ENCODE measurements at places on chromosomes 5 and 9.
A peak's percentile ranks its signal among the peaks of the same experiment; 100 is the strongest.

GRCh38 chr9:78707080-78707479 is 410.2 kb downstream of the PSAT1 start:
- DNase-seq, result no peak

GRCh38 chr9:16121601-16122286 is 568.9 kb downstream of the CCDC171 start:
- no peak for DNase-seq

DNA sequence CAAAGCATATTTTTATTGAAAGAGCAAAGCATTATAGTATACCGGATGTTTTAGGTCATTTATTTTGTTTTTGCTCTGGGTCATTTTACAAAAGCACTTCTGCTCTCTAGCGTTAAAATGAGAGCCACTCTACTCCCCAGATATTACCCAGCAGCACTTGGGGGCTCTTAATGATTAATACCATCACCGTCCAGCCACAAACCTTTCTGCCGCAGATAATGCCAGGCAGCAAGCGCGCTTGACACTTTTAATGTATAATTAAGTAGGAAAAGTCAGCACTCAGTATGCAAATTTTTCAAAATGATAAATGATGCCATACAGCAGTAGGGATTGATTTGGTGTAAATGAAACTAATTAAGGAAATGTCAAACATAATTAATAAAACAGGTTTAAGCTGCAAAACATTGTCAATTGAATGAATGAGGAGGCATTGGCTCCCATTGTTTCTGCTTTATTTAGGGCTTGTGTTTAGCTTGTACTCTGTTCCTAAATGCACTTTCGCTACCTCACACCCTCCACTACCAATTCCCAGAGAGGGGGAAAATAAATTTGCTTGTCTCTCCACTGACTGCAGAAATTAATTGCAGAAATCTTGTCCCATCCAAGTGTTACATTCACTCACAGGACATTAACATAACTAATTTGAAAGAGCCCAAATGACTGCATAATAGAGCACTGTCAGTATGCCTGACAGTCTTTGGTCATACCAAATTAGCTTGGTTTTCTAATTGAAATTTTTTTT is 358.8 kb upstream of the ARRDC3 start:
- DNase-seq, result no peak

GRCh38 chr5:96761618-96762017 is 46.1 kb downstream of the ERAP1 start:
- DNase-seq, result no peak

DNA sequence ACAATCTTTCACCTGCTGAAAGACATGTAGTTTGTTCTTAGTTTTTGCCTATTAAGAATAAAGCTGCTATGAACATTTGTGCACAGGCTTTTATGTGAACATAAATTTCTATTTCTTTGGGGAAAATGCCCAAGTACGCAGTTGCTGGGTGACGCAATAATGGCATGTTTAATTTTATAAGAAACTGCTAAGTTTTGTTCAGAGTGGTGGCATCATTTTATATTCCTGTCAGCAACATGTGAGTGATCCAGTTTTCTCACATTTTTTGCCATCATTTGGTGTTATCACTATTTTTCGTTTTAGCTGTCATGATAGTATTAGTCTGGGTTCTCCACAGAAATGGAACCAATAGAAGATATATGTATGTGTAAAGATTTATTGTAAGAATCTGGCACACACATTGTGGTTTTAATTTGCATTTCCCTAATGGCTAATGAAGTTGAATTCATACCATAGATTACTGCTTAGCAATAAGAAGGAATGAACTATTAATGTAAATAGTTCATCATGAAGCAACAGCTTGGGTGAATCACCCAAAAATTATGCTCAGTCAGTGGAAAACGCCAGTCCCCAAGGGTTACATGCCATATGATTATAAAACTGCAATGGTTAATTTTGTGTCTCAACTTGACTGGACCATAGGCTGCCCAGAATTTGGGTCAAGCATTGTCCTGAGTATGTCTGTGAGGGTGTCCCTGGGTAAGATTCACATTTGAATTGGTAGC is 358.6 kb downstream of the MSX2 start:
- DNase-seq, result no peak

- DNase-seq, result peak; percentile 53
These were observed at the start of gene PIP5K1B for GRCh38 chr9:68704814-68705530. TSS of gene PIP5K1B (plus strand) at chr9:68705240. CDS start at chr9:68822615, 117,375 bp downstream.
